ENCODE measurements at places on chromosomes 1 and 21.

- DNase-seq, result no peak
Measured at GRCh38 chr1:88726697-88727096, 42.6 kb downstream of the PKN2 start.

GRCh38 chr1:110593902-110594301 is 12.3 kb downstream of the KCNA2 start:
- DNase-seq, result no peak

- DNase-seq, result no peak
Measured at GRCh38 chr1:7171168-7171567, 385.9 kb downstream of the CAMTA1 start.

- DNase-seq, result no peak
Measured at GRCh38 chr21:28537371-28538079, 455.2 kb downstream of the LTN1 start.

DNA sequence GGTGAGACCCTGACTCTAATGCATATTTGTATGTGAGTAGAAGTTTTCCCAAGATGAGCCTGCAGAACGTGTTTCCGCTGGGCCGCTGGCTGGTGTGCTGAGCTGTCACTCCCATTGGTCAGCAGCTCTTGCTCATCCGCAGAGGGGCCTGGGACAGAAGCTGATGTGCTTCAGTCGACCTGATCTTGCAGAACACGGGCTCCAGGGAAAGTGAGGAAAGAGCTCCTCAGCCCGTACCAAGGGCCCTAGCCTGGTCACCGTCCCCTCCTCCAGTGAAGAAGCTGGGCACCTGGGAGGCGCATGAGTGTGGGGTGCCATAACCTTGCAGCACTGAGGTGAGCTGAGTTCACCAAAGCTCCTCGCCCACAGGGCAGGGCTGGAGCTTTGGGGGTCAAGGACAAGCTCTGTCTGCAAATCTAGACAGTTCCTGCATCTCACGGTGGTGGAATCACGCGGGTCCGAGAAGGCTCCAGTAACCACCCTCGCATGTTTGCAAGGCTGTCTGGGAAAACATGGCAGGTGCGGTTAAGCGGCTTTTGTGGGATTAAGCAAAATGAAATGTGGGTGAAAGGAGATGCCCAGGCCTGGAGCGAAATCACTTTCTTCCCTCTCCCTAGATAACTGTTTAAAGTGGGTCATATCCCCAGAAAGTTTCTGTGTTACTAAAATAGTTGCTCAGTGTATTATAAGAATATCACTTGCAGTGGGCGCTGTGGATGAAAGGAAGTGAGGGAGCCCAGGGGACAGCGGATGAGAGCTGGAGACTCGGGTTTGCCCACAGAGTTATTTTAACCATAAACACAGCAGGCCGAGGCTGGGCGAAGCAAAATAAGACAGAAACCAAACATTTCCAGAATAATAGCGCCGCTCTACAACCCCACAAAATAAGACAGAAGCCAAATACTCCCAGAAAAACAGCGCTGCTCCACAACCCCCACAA is 33.1 kb upstream of the LRRC3 start:
- DNase-seq, result no peak

All from BE2C (cell line).